ENCODE measurements at places on chromosomes 3 and 15.
A peak's percentile ranks its signal among the peaks of the same experiment; 100 is the strongest.

- no peak for DNase-seq
Observed at GRCh38 chr15:27731776-27732175, 367.3 kb downstream of the OCA2 start.

GRCh38 chr3:14177580-14178246, 688 bp downstream of the XPC start:
- DNase-seq: no peak

DNA sequence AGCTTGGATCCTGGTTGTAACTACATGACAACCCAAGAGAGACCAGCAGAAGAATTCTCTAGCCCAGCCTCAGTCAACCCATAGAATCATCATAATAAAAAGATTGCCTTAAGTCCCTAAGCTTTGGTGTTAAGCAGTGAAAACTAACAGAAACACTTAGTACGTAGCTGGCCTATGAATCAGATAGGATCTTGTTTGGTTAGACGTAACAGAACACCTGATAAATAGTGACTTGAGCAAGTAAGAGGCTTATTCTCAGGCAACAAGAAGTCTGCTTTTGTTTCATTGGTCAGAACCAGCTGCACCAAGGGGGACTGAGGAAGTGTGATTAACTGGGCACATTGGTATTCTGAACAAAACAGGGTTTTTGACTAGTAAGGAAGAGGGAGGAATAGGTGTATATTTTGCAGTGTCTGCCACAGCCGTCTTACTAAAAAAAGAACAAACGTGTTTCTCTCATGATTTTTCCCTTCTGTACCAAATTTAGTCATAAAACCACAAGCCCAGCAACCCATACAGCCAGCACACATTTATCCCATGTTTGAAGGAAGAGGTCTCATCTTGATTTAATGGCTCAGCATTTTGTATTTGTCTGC, 53.3 kb upstream of the GLCE start:
- no peak for DNase-seq

- no peak for DNase-seq
Observed at GRCh38 chr3:188440340-188440972, 286.5 kb downstream of the LPP start.

DNA sequence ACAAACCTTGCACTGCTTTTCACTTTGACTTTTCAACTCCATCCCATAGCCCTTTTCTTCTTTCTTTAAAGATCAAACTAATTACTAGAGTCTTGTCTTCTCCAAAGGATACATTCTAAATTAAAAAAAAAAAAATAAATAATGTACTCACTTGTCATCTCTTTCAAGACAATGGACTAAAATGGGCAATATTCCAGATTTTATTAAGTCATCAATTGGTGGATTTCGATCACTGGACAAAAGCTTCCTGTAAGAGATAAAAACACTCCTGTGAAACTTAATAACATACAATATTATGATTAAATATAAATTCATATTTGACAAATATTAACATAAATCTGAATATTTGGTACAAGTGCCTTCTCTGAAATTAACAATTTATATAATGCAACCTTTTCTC, 34.1 kb downstream of the KPNA4 start:
- DNase-seq: no peak

DNA sequence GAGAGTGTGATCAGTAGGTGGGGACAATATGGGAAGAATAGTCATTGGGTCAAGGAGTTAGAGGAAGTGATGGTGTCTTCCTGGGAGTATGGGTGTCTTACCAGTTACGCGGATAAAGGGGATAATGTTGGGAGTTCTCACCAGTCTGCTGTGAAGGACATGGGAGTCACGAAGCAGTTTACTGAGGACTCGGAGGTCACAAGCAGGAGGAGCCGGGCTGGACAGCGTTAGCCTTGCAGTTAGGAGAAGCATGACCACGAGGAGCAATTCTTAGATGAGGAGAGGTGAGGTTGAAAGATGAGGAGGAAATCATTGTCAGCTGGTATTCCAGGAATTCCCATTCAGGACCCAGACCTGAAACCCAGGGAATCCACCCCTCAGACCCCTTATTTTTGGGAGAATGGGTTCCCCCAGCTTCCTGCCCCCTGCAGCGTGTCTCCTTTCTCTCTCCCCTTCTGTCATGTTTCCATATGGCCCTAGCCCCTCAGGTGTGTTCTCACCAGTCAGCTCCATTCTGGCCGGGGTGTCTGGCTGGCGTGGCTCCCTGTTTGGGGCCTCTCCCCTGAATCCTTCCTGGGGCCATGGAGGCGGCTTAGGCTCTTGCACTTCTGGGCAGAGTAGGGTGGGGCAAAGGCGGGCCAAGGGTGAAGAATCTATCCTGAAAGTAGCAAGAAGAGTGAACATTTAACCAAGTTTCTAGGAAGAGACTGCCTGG, 2.1 kb downstream of the THPO start:
- DNase-seq: no peak

DNA sequence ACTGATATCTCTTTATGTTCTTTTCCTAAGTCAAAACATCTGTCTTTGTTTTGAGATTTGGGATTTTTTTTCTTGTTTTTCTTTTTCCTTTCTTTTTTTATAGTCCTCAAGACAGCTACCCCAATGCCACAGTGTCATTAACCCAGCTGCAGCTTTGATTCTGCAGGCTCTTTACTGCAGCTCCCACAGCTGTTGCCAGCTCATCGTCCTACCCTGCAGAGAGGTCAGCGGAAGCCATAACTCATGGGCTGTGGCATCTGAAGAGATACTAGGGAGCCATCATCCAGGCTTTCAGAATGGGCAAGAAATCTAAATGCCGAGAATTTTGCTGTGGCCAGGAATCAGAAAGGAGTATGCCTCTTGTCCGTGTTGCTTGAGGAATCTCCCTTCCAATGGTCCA, 44.3 kb upstream of the SLC24A5 start:
- no peak for DNase-seq

- no peak for DNase-seq
Observed at GRCh38 chr3:107962946-107963345, 127.9 kb downstream of the CD47 start.

GRCh38 chr3:194275291-194275690, 75.8 kb downstream of the CPN2 start:
- no peak for DNase-seq

- DNase-seq: no peak
Observed at GRCh38 chr15:100873029-100873677, 6.5 kb upstream of the ALDH1A3 start.

- DNase-seq: no peak
Observed at GRCh38 chr15:34810443-34811129, 15.2 kb upstream of the ACTC1 start.

- DNase-seq: no peak
Observed at GRCh38 chr3:111735243-111735758, 123.8 kb upstream of the PHLDB2 start.

DNA sequence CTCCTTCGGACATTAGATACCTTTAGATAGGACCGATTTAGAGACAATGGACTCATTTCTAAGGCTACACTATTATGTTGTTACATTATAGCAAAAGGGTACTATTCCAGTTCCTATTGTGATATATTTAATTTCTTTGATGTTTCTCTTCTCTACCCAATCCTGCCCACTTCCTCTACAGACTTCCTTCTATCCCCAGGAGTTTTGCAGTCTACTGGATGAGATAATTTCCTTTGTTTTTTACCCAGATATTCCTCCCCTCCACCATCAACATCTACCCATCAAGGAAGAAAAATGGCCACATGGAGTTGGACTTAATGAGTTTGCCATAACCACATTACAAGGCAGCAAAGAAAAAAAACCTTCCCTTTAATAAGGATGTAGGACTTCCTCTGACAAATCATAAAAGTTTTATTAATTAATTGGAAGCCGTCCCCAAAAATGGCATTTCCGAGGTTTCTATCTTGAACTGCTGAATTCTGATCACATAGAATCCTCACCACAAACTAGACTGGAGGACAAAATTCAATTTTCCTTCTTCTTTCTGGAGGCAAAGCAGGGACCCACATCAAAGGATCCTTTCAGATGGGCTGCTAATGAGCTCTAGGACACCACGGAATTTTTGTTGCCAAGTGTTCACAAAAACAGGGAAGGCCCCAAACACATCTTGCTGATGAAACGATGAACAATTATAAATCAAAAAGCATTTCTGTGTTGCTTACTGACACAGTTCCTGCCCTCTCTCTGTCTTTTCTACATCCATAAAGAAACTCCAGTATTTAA, 33.4 kb downstream of the FRMD4B start:
- DNase-seq: no peak

- DNase-seq: no peak
Observed at GRCh38 chr3:9727743-9728142, 3.8 kb upstream of the BRPF1 start.

GRCh38 chr3:9808345-9809037, 1.6 kb upstream of the TTLL3 start:
- peak; percentile 23 for DNase-seq
